ENCODE measurements at places on chromosomes 5 and 9. TPM values are rescaled to one million over a fixed set of nuclear protein-coding genes. Genes with fewer than 3 reads are reported as not detected.
A peak's percentile ranks its signal among the peaks of the same experiment; 100 is the strongest.

- no peaks in the 10 kb centered on the region for H3K4me1 ChIP-seq
- H3K27ac ChIP-seq, result no peak overlapping the region
- DNase-seq, result no peak
- no peaks in the 10 kb centered on the region for H3K27me3 ChIP-seq
These were observed 34.8 kb downstream of the LSM11 start for GRCh38 chr5:157778121-157778805.

DNA sequence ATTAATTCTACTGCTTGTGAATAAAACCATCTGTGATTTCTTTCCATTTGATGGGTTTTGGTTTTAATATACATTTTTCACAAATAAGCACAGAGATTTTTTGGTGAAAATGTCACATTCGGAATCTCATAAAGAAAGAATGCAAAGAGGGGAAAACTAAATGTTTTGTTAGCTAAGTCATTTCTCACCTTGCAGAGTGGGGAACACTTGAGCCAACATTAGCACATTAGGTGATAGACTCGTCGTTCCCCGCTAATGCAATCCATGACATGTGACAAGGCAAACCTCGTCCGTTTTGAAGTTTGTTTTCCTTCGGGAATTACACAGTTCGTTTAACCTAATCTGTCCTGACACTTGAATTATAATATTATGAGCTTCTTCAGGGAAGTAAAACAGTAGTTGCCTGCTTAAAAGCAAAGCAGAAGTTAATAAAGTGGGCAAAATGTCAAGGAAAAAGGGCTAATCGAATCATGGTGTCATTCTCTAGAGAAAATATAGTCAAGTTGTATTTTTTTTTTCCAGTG, 95.8 kb upstream of the LMX1B start:
- peaks cover 36% of the 10 kb centered on the region for H3K4me1 ChIP-seq
- H3K4me3 ChIP-seq, result peak overlapping the region; percentile 54
- peak overlapping the region; percentile 35 for H3K27ac ChIP-seq
- H3K36me3 ChIP-seq, result no peaks in the 10 kb centered on the region
- peaks cover 15% of the 10 kb centered on the region for H3K27me3 ChIP-seq

DNA sequence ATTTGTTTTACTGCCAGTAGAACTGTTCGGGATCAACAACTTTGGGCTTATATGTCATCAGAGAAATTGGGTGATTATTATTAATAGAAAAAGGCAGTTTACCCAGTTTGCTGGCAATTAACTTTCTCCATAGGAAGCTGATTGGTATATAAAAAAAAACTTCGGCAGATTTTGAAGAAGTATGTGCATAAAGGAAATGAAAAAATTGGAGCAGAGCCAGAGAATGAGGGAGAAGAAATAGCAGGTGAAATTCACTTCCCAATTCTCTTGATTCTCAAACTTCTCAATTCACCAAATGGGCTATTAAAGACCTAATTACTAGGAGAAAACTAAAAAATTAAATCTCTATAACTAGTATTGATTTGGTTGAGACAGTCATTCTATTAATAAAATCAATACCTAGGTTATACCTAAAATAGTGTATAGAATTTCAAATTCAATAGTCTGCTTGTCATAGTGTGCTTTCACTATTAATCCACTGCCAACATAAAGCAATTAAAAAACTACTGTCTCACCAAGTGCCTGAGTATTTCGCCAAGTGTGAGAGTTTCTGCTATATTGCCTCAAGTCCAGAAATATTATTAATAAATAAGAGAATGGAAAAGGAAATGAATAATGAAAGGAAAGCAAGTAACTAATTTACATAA, 47.5 kb downstream of the STX17 start:
- no peaks in the 10 kb centered on the region for H3K4me1 ChIP-seq
- no peaks in the 10 kb centered on the region for H3K36me3 ChIP-seq
- no peak overlapping the region for H3K4me3 ChIP-seq
- H3K27me3 ChIP-seq, result no peaks in the 10 kb centered on the region
- H3K27ac ChIP-seq, result no peak overlapping the region

The MTX3 gene
- 22.7 TPM for total RNA-seq

- no peaks in the 10 kb centered on the region for H3K27me3 ChIP-seq
- H3K4me3 ChIP-seq, result no peak overlapping the region
- H3K27ac ChIP-seq, result no peak overlapping the region
- H3K36me3 ChIP-seq, result no peaks in the 10 kb centered on the region
- DNase-seq, result no peak
- no peaks in the 10 kb centered on the region for H3K4me1 ChIP-seq
These were observed 201.7 kb upstream of the TARS1 start for GRCh38 chr5:33238826-33239695.

The NTNG2 gene
- total RNA-seq, result 2.0 TPM

DNA sequence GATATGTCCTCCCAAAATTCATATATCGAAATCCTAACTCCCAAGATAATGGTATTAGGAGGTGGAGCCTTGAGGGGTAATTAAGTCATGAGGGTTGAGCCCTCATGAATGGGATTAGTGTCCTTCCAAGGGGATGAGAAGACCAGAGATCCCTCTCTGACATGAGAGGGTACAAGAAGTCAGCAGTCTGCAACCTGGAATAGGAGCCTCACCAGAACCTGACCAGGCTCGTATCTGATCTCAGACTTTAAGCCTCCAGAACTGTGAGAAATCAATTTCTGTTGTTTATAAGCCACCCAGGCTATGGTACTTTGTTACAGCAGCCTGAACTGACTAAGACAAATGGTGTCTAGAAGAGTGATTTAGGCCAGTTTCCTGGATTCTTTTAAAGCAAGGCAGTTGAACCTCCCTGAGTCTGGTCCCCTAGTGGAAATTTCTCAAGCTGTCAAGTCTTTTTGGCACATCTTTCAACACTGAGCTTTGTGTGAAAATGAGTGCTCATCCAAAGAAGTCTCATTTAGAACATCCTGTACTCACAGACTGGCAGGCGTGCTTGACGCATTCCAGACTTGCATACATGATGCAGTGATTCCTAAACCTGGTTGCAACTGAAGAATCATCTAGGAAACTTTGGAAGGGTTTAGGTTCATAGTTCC, 254.8 kb upstream of the PPP1R2B start:
- H3K27ac ChIP-seq, result no peak overlapping the region
- no peaks in the 10 kb centered on the region for H3K27me3 ChIP-seq
- no peak overlapping the region for H3K4me3 ChIP-seq
- no peaks in the 10 kb centered on the region for H3K4me1 ChIP-seq
- DNase-seq, result no peak
- H3K36me3 ChIP-seq, result no peaks in the 10 kb centered on the region

GRCh38 chr5:75199946-75200345, 36.7 kb downstream of the ANKRD31 start:
- no peak overlapping the region for H3K4me3 ChIP-seq
- no peak for DNase-seq
- no peaks in the 10 kb centered on the region for H3K36me3 ChIP-seq
- no peaks in the 10 kb centered on the region for H3K27me3 ChIP-seq
- H3K4me1 ChIP-seq, result no peaks in the 10 kb centered on the region
- H3K27ac ChIP-seq, result no peak overlapping the region

DNA sequence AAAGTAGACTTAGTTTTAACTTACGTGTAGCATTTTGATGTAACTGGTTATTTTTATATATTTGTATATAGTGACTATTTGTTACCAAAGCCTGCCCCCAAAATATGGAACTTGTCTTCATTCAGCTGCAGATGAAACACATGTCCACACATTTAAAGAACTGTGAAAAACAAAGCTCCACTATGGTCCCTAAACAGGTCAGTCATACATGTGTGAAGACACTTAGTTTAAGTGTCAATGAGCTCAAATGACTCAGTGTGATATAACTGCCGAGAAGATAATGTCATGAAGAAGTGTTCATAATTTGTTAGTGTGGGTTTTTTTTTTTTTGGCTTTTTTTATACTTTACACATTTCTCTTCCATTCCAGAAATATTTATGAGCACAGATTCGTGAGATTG, 28.2 kb downstream of the HAVCR1 start:
- H3K4me3 ChIP-seq, result no peak overlapping the region
- no peaks in the 10 kb centered on the region for H3K36me3 ChIP-seq
- no peak for DNase-seq
- peaks cover 6% of the 10 kb centered on the region for H3K4me1 ChIP-seq
- no peak overlapping the region for H3K27ac ChIP-seq

DNA sequence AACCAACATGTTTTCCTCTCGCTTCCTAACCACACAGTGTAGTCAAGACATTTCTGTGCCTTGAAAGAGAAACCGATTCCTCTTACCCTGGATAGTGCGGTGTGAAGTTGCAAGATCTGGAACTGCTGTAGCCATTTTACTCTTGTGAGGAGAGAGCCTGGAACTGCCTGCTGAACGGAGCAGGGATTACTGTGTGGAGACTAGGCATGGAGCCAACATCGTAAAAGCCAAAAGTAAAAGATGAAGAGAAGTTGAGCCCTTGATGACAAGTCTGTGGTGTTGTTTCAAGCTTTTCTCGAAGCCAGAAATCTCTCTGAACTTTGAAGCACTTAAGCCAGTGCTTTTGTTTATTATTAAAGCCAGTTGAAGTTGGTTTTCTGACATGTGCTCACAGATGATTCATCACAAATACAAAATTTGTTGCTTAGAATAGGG, 110.1 kb upstream of the GRIN3A start:
- no peaks in the 10 kb centered on the region for H3K27me3 ChIP-seq
- no peak overlapping the region for H3K4me3 ChIP-seq
- H3K27ac ChIP-seq, result no peak overlapping the region
- H3K36me3 ChIP-seq, result no peaks in the 10 kb centered on the region
- no peak for DNase-seq
- no peaks in the 10 kb centered on the region for H3K4me1 ChIP-seq

DNA sequence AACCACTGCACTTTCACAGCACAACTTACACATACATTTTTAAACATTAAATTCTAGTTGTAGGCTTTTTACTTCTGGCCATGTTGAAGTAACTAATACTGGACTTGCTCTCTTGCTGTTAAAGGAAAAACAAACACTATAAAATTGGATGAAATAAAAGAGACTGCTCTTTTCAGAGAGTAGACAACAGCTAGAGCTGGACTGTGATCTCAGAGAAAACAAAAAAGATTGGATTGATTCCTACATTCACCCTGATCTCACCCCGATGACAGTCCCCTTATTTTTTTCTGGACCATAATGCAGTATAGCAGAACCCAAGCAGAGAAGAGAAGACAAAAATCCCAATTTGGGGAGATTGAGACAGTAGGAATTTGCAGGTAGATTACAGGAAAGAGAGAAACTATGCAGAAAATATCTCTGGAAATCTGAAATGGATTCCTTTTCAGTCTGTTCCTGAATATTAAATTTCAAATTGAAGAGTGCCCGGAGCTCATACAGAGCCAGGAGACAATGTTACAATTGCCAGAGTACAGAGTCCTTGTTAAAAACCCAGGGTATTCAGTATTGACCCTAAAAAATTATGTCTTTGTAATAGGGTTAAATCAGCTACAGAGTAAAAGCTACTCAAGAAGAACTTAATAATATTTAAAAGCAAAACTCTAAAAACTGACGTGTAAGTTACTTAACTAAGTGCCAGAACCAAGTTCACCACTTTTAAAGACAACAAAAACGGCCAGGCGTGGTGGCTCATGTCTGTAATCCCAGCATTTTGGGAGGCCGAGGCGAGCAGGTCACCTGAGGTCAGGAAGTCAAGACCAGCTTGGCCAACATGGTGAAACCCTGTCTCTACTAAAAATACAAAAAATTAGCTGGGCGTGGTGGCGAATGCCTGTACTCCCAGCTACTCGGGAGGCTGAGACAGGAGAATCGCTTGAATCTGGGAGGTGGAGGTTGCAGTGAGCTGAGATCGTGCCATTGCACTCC, 208.6 kb downstream of the MPDZ start:
- no peaks in the 10 kb centered on the region for H3K36me3 ChIP-seq
- H3K27ac ChIP-seq, result no peak overlapping the region
- no peaks in the 10 kb centered on the region for H3K27me3 ChIP-seq

GRCh38 chr9:125746017-125746773, 978 bp upstream of the PBX3 start:
- H3K4me3 ChIP-seq, result peak overlapping the region; percentile 78
- no peaks in the 10 kb centered on the region for H3K27me3 ChIP-seq
- no peaks in the 10 kb centered on the region for H3K36me3 ChIP-seq
- DNase-seq, result peak; percentile 92

The SYNPO gene
- total RNA-seq, result not detected

DNA sequence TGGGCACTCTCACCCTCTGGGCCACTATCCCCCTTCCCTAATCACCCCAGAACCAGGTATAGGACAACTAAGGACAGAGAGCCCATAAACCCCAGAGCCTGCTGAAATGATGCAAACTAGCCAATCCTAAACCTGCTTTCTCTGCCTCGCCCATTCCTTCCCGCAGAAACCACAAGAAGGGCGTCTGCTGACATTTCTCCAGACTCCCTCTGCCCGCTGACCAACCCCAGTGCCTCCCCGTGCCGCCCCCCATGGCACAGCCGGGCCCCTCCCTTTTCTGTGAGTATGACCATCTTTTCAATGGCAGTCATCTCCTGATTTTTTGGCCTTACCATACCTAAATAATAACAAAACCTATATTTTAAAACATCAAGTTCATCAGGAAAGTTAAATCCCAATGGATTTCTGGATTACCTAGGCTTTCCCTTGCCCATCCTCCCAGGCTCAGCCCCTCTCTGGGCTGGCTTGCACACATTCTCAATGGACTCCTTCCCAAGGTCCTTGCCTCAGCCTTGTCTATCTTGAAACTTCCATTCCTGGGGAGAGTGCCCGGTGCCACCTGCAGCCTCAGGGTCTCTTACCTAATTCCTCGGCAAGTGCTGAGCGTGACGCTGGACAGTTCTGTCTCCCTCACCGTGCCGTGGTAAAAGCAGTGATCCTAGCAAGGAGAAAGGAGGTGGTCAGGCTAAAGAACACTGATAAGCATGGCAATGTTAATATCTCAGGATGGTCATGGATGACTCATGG, 45.2 kb downstream of the ADAM19 start:
- no peaks in the 10 kb centered on the region for H3K4me1 ChIP-seq
- H3K36me3 ChIP-seq, result no peaks in the 10 kb centered on the region
- H3K27ac ChIP-seq, result no peak overlapping the region
- no peaks in the 10 kb centered on the region for H3K27me3 ChIP-seq
- H3K4me3 ChIP-seq, result no peak overlapping the region
- no peak for DNase-seq

DNA sequence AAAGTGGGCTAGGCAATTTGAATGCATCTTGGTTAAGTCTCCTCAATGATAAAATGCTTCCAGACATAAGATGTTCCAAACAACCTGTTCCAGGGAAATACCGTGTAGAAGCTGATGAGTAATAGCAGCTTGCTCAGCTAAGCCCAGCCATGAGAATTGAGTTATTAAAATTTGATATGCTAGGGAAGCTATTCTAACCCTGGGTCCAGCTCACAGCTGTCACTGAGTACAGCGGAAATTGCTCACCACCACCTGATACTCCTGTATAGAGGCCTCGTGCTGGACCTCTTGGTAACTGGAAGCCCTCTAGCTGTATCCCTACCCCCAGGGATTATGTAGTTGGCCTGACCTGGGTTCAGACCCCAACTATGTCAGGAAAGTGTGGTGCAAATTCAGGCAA, 521.3 kb upstream of the TRPC7 start:
- no peaks in the 10 kb centered on the region for H3K4me1 ChIP-seq
- H3K36me3 ChIP-seq, result no peaks in the 10 kb centered on the region
- no peak overlapping the region for H3K4me3 ChIP-seq
- H3K27me3 ChIP-seq, result no peaks in the 10 kb centered on the region

DNA sequence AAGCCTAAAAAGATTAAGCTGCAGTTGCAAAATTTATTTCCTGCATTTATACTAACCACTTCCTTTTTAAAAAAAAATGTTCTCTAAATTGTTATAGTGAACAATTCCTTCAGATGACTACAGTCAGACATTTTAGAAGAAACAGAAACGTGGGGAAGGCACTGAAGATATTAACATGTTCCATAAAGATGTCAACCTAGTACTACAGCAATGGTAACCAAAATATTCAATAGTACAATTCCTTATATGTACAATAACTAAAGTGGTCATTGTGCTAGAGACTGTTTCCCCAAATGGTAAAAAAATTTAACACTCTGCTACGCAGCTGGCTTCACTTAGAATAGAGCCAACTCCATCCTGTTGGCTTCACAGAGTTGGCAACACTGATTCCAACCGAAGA, 97.7 kb downstream of the FNBP1 start:
- no peaks in the 10 kb centered on the region for H3K36me3 ChIP-seq
- peak overlapping the region; percentile 47 for H3K27ac ChIP-seq
- peaks cover 45% of the 10 kb centered on the region for H3K4me1 ChIP-seq
- no peaks in the 10 kb centered on the region for H3K27me3 ChIP-seq
- DNase-seq, result peak; percentile 64

Data from CD8-positive, alpha-beta memory T cell (primary cell).